Cerebellar nuclear complex (tissue), 1 donor: ENCODE measurements at places on chromosomes 16 and 17.

- DNase-seq: no peak
Observed at GRCh38 chr17:82806645-82807044, 33.2 kb downstream of the ZNF750 start.

GRCh38 chr17:30134551-30134950 lies 17.9 kb downstream of the NSRP1 start:
- no peak for DNase-seq

GRCh38 chr17:14294876-14295275 lies 6.0 kb upstream of the HS3ST3B1 start:
- DNase-seq: no peak

DNA sequence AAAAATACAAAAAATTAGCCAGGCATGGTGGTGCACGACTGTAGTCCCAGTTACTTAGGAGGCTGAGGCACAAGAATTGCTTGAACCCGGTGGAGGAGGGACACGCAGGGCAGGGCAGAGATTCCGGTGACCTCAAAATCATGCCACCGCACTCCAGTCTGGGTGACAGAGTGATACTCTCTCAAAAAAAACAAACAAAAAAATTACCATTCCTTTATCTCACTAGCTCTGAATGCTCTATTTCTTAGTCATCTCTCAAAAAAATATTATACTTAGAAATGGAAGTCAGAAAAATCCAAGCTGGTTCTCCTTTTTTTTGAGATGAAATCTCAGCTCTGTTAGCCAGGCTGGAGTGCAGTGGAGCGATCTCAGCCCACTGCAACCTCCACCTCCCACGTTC lies 40.8 kb downstream of the SPOP start:
- DNase-seq: no peak

DNA sequence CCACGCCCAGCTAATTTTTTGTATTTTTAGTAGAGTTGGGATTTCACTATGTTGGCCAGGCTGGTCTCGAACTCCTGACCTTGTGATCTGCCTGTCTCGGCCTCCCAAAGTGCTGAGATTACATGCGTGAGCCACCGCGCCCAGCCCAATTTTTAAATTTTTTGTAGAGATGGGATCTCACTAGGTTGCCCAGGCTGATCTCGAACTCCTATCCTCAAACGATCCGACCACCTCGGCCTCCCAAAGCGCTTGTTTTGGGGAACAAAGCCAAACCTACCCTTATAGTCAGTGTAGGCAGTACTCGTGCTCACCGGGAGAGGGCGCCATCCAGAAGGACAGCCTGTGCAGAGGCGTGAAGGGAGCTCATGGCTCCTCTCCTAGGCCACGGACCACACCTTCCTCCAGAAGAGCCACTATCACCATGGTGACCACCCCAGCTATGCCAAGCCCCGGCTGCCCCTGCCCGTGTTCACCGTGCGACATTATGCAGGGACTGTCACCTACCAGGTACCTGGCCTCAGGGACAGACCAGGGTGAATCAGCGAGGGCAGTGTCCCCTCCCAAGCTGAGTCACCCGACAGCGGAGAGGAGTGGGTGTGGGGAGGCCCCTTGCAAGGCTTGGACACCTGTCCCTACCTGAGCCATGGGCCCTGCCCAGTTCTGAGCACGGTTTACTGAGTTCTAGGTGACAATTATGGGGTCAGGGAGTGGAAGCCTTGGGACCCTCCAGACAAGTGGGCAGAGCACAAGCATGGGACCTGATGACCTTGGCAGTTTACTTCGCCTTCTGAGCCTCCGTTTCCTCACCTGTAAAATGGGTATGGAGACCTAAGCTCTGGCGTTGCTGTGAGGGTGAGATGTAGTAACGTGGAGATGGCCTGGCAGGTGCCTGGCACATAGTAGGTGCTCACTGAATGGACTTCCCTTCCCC lies 13.7 kb downstream of the MYO15B start:
- DNase-seq: no peak

DNA sequence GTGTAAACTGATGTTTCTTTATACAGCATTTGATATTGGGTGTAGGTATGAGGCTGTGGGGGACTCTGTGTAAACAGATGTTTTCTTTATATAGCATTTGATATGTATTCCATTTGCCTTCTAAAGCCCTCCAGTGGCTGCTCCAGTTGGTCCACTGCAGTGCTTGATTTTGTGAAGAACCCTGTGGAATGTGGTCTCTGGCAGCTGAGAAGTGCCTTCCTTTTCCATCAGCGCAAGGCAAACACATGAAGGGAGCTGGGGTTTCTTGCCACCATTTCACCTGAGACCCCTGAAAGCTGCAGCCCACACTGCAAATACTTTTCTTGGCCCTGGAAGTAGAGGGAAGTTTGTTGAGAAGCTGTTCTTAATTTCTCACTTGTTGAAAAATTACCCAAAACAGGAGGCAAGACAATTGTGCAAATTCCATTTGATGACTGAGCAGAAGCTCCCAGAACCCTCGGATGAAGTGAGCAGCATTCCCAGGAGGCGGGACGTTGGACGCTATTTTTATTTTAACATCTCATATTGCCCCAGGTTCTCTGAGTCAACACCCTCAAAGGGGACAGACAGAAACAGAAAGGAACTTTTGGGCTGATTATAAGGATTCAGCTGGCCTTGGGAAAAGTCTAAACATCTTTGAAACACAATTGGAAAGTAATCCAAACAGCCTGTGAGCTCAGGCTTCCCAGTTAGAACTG lies 158.5 kb upstream of the RPH3AL start:
- DNase-seq: no peak

DNA sequence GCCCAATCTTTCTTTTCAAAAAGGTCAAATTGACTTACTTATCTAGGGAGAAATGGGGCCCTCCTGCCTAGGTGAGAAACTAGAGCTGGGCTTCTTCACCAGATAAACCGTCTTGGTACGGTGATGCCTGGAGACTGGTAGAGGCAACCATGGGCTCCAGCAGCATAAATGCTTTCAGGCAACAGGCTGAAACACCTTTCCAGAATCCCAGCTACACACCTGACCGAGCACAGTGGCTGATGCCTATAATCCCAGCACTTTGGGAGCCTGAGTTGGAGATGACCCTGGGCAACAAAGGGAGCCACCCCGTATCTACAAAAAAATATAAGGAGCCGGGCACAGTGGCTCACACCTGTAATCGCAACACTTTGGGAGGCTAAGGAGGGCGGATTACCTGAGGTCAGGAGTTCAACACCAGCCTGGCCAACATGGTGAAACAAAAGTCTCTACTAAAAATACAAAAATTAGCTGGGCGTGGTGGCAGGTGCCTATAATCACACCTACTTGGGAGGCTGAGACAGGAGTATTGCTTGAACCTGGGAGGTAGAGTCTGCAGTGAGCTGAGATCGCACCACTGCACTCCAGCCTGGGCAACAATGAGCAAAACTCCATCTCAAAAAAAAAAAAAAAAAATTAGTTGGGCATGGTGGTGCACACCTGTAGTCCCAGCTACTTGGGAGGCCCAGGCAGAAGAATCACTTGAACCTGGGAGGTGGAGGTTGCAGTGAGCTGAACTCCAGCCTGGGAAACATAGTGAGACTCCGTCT lies 8.0 kb downstream of the TRAF4 start:
- no peak for DNase-seq

DNA sequence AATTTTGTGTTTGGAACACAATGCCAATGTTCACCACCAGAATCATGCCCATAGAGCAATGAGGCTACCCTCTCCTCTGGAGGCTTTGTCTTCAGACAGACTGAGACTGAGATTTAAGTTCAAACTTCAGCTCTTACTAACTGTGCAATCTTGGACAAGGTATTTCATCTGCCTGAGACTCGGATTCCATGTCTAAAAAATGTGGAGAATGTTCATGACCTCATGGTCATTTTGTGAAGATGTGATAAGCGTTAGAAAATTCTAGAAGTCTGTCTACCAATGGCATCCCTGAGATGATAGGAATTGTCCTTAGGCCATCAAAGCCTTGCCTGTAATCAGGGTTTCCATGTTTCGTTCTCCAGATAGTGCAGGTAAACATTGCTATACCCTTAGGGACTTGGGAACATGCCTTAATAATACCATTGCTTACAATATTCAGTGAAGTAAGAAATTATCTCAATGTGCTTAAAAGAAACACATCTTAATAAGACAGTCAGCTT lies 388.2 kb upstream of the MAF start:
- no peak for DNase-seq

- DNase-seq: no peak
Observed at GRCh38 chr17:12342609-12343435, 322.1 kb downstream of the MAP2K4 start.

- DNase-seq: no peak
Observed at GRCh38 chr16:85614338-85615013, 1.4 kb downstream of the GSE1 start.

DNA sequence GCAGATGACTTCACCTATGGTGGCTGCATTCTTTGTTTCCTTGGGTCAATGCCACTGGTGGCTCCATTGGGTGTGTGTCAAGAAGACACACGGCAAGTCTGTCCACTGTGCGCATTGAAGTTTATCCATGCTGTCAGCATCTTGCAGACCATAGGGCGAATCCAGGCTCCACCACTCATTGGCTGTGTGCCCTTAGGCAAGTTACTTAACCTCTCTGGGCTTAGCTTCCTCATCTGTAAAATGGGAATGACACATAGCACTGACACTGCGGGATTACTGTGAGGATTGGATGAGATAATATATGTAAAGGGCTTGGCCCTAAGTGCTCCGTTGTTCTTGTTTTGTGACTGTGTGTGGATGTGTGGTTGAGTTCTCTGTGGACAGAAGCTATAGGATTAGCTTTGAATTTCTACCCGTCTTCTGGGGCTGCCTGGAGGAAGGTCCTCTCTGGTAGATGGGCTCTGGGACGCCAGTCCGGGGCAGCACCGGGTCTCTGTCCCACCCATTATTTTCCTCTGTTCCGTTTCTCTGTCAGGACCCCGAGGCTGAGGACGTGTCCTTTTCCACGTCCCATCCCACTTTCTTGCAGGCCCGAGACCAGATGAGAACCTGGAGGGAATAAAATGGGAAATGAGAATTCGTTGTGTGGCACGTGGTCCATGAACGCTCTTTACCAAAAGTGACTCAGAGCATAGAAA lies 178.4 kb downstream of the IRF8 start:
- no peak for DNase-seq

GRCh38 chr17:68606451-68607307 lies 5.5 kb upstream of the FAM20A start:
- DNase-seq: no peak

- DNase-seq: no peak
Observed at GRCh38 chr16:71845639-71846430, at the start of gene ATXN1L. ATXN1L (plus strand) TSS chr16:71845976; CDS start chr16:71849741, 3,765 bp downstream.

DNA sequence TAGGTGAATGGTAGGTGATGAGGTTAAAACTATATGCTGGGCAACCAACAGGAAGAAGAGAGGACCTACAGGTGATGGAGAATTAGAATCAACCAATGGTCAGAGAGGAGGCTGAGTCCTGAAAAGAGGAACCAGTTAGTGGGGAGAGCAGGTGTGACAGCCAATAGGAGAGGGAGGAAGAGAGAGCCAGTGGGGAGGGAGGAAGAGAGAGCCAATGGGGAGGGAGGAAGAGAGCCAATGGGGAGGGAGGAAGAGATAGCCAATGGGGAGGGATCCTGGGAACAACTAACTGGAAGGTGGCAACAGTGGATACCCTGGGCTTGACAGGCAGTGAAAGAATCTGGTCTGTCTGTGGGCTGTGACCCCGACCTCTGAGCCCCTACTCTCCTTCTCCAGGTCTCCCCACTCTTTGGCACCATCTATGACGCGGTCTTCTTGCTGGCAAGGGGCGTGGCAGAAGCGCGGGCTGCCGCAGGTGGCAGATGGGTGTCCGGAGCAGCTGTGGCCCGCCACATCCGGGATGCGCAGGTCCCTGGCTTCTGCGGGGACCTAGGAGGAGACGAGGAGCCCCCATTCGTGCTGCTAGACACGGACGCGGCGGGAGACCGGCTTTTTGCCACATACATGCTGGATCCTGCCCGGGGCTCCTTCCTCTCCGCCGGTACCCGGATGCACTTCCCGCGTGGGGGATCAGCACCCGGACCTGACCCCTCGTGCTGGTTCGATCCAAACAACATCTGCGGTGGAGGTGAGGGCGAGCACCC lies 3.7 kb downstream of the GUCY2D start:
- no peak for DNase-seq
